ENCODE measurements at places on chromosomes 7 and 10.

GRCh38 chr7:38506004-38506403 is 125.2 kb downstream of the AMPH start:
- DNase-seq: no peak

DNA sequence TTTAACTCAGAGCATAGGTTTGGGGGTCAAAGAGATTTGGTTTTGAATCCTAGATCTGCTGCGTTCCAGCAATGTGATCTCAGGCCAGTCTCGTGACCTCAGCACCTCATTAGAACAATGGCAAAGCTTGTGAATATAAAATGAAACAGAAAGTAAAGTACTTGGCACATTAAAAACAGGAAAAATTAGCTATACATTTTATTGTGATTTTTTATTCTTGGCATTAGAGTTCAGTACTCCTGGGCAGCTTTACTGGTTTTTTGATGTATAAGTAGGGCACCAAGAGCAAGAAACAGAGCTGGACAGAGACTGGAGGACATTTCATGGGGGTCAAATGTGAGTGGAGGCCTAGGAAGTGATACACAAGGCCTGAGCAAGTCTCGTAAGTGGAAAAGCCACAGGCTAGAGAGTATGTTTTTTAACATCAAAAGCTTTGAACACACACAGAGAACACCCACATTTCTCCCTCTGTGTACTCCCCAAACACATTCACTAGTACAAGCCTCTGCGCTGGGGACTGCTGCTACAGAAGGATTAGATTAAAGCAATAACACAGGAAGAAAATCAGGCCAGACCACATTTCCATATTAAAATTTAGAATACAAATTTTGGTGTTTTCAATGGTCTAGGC is 157.2 kb upstream of the SLC25A13 start:
- DNase-seq: no peak

DNA sequence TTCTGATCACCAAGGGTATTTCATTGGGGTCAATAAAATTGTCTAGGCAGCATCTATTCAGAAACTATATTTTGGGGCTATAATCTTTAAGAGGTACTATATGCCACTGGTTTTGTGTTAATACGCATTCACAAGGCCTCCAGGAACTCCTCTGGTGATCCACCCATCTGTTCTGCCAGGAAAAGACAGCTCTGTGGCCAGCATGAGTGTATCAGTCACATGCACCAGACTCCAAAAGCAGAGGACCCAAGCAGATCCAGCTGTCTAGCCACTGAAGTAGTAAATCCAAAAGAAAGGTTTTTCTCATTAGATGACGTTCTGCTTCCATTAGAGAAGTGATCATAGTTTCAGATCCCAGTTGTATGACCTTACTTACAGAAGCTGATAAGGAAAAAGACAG is 199.6 kb upstream of the CELF2 start:
- no peak for DNase-seq

GRCh38 chr10:73469579-73469978 is 26.2 kb downstream of the PPP3CB start:
- no peak for DNase-seq

GRCh38 chr7:45683556-45684148 is 109.5 kb downstream of the ADCY1 start:
- no peak for DNase-seq

DNA sequence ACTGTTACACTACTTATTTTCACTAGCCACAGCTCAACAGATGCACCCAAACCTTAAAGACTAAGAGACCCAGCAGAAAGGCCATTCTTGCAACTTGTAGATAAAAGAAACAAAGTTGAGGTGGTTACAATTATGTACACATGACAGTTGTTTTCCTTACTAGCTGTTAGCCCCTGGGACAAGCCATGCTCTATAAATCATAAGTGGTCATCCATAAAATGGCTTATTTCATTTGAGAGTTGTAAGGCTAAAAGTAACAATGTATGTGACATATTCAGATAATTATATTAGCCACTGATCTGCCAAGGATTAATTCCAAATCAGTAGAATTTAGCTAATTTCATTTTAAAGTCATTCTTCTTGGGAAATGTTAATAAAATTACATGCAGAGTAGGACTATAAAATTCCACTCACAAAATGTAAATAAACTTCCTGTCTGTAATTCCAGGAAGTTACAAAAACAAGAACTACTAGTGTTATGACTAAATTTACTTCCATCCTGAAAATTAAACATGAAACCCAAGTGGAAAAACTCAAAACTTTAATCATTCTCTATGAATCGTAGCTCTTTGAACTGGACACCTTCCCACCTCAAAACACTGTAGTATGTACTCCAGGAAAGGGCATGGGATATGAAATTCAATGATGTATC is 13.3 kb downstream of the SLC37A3 start:
- no peak for DNase-seq

- no peak for DNase-seq
These were observed 452 bp downstream of the SEMA3C start for GRCh38 chr7:80918399-80918798.

GRCh38 chr7:13057462-13058200 is 370.2 kb downstream of the ARL4A start:
- no peak for DNase-seq

GRCh38 chr10:9010093-9010492 is 955.6 kb downstream of the GATA3 start:
- no peak for DNase-seq

DNA sequence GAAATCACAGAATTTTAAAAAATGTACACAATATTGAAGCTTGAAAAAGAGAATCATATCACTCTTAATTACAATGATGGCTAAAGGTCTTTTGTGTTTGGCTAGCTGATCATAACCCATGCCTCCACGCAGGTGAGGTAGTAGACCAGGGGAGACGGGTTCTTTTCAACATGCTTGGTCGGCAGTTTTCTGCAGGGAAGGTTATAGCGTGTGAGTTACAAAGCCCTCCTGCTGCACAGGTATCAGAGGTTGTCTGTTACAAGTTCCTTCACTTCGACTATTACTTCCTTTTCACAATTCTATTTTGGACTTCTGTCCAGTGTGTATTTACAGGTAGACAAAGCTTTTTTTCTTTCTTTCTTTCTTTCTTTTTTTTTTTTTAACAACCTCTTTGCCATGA is 127.1 kb upstream of the PRPS1L1 start:
- no peak for DNase-seq

DNA sequence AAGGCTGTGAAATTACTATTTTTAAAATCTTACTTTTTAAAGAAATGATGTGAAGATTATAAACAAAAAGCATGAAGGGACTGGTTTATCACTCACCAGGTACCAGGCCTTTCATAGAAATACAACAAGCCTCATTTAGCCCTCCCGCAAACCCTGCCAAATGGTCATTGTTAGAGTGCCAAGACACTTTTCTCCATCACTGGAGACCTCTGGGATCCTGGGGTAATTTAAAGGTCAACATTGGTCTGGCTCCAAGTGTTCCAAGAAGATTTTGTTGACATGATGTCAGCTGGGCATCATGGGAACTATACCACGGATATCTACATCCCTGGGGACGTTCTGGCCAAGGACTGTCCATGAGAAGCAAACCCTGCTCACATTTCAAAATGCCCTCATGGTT is 138.0 kb upstream of the FRMD4A start:
- DNase-seq: no peak

DNA sequence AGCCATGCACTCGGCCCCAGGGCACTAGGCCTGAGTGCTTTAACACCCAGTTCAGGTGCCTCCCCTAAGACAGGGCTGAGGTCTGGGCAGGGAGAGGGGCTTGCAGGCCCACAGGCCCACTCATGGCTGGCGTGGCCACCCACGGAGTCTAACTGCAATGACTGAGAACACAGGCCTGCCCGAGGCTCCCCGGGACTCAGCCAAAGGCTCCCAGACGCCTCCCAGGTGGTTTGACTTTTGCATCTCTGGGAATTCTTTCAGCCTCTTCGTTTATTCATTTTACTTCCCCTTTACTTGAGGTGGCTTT is 37.3 kb downstream of the PTPRN2 start:
- no peak for DNase-seq

DNA sequence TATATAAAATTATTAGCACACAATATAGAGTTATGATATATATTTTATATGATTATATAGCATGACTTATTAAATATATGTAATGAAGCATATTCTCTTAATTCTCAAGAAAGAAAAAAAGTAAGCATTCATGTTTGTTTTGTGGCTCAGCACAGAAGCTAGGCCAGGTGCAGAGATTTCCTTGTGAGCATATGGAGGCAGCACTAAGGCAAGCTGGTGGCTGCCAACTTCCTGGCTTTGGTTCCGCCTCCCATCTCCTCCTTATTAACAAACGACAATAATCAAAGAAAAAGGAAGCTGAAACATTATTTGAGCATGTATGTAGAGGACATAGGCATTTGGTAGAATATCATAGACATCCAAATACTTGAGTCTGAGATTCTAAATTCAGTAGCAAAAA is 130.3 kb downstream of the ST7 start:
- peak; percentile 10 for DNase-seq

DNA sequence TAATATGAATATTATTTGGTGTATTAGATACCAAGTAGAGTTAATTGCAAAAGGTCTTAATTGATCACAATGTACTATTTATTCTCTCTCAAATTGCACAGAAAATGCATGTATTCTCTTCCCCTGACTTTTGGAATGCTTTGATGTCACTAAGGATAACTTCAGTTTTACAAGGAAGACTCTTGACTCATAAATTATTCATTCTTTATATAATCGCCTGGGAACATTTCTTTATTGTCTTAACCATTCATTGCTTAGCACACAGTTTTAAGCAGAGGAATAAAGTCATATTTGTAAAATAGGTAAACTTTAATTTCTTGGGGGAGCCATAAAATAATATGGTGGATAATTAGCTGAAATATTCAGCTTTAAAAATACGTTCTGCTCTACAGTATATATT is 306.0 kb upstream of the TMEM229A start:
- no peak for DNase-seq

- no peak for DNase-seq
These were observed 34.0 kb downstream of the BRI3 start for GRCh38 chr7:98315318-98315993.

GRCh38 chr7:2939193-2939885 is 95.2 kb upstream of the GNA12 start:
- DNase-seq: no peak

DNA sequence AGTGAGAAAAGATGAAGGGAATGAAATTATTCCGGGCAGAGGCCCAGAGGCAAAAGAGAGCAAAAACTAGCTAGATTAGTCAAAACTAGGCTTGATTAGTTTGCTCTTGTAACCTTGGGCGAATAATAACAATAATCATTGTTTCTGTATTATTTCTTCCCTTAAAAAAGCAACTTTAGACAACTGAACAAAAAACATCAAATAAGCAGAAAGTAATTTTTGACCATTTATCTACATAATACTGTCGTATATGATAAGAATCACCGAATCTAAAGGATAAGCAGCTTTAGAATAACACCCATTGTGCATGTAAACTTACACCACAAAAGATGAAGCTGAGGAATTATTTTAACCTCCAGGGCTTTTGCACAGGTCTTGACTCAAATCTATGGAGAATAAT is 125.1 kb downstream of the TPK1 start:
- DNase-seq: no peak

DNA sequence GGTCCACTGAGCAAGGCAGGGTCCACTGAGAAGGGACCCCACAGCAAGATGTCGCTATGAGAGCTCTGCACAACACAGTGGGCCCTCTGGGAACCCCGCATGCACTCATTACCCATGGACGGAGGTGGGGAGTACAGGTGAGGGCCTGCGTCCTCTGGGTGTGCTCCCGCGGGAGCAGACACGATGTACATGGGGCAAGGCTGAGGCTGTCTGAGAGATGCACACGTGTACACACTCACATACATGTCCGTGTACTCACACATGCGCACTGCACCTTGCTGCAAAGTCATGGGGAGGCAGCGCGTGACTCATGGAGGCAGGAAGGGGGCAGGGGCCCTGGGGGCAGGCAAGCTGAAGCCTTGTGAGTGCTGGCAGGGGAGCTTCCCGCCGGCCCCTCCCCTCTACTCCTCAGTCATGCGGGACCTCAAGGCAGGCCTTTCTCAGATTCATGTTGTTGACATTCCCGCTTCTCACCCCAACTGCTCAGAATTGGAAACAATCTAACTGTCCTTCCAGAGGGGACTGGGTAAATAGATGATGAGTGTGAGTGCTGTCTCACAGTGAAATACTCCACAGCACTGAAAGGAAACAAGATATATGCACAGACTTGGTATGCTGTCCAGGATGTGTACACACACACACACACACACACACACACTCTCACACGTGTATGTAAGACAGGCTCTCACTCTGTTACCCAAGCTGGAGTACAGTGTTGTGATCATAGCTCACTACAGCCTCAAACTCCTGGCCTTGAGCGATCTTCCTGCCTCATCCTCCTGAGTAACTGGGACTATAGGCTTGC is 40.0 kb downstream of the GOLGA7B start:
- DNase-seq: peak; percentile 54

GRCh38 chr10:1414893-1415292 is 322.4 kb downstream of the ADARB2 start:
- DNase-seq: no peak

DNA sequence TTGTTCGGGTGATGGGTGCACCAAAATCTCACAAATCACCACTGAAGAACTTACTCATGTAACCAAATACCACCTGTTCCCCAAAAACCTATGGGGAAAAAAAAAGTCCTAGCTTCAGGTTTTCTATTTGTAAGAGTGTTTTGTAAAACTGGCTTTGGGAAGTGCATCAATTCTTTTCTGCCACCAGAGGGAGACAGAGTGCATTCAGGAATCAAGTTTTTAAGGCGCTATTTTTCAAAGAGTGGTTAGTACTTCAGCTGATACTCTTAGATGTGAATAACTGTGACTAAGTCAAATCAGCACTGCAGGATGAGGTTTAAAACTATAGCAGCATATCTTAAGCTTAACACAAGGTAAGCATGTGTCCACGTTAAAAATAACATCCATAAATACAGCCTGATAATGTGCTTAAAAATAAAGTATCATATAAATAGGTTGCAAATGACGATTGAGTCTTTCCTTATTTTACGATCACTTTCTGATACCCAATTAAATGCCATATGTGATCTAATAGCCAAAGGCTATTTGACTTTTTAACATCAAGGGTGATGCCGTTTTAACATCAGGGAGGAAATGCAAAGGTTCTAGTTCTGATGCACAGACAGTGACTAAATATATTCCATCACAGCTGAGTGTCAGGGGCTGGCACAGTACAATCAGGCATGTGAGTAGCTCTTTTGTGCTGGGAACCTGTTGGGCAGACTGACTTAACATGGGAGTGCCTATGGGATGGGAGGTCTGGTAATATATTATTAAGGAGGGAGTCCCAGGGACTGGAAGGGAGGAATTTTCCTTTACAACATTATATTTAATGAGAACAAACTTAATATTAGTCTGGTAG is 10.6 kb upstream of the LYZL2 start:
- peak; percentile 11 for DNase-seq

DNA sequence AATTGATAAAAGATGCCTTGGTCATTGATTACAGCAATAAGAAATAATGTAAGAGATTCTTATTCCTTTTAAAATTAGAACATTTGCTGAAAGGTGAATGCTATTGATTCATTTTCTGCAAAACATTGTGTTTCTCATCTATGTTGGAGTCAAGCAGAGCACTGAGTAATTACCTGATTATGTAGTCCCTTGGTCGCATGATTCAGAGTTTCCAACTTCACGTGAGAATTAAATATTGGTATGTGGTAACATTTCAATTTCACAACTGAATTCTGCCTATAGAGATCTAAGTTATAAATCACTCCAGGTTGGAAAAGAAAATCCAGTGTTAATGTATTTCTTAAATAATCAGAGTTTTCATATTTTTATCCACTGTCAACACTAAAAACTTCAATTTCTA is 701.4 kb downstream of the PHTF2 start:
- DNase-seq: no peak

All from SHP77 treated with DMSO at 0.1 percent for 48 hours (cell line).